Central memory CD8-positive, alpha-beta T cell (primary cell): ENCODE measurements at places on chromosomes 5 and 9.

DNA sequence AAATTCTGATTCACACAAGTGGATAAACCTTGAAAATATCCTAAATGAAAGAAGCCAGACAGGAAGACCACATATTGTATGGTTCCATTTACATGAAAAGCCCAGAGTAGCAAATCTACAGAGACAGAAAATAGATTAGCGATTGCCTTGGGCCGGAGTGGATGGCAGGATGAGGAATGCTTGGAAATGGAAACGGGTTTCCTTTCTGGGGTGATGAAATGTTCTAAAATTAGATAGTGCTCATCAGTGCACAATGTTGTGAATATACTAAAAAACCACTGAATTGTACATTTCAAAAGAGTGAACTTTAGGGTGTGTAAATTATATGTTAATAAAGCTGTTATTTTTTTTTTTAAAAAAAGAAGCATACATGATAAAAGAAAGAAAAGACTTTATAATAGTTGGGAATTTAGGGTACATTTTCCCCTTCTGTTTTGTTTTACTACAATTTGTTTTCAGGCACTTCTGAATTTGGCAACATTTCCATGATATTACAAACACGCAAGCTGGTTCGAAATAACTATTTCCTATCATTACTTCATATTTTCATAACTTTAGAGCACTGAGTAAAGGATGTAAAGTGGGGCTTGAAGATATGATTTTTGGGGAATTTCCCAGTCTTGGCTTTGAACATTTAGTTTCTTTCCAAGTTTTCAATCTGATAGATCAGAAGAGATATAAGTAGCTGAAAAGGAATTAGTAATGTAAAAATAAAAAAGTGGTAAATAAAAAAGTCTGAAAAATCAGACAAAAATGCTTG is 23.9 kb downstream of the SLC35A4 start:
- DNase-seq: no peak

DNA sequence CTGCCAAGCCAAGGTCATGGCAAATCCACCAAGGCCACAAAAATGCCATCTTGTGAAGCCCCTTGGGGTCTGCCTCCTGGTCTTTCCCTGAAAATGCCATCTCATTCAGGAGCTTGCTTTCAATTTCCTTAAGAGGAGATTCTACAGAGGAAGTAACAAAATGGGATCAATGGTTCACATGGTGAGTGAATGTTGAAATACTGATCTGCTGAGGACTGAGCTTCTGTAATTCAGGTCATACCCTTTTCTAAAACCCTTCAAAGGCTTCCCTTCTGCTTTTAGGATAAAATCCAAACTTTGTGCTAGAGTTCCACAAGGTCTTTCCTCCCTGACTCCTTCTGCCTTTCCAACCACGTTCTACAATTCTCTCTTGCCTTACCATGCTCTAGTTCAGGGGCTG is 24.7 kb upstream of the NR3C1 start:
- no peak for DNase-seq

GRCh38 chr5:82351754-82352145 is 73.6 kb upstream of the RPS23 start:
- no peak for DNase-seq

- peak; percentile 60 for DNase-seq
Measured at GRCh38 chr9:96566498-96567202, 53.0 kb downstream of the CDC14B start.

DNA sequence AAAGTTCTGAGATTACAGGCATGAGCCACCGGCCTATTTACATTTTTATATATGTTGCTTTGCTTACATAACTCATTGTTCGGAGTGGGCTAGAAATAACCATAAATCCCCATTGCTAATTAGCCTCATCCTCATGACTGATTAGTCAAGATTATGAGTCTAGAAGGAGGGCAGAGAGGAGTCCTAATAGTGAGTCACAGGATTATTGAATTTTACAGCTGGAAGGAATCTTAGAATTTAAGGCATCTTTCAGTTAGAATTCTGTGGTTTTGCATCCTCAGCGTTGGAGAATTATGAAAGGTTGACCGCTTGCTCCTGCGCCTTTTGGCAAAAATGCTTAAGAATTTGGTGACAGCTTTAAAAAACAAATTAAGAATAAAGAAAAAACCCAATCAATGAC is 2.6 kb upstream of the PBX3 start:
- no peak for DNase-seq

DNA sequence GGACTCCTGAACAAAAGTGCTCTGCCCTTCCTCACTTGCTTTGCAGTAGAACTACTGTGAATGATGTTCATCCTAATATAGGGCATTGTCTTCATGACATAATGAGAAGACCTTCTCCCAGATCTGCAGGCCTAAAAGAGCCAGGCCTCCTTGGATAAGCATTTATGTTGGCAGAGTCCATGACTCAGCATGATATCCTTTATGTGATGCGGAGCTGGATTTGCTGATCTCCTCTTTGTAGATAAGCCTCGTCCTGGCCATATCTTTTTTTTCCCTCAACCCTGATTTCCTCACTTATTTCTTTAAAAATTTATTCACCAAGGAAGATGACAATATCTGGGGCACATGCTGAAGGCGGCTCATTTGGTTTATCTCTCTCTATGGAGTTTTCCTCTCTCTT is 62.4 kb upstream of the TAS2R1 start:
- no peak for DNase-seq

- DNase-seq: no peak
Measured at GRCh38 chr5:131854134-131854533, 57.3 kb upstream of the FNIP1 start.

GRCh38 chr5:150521522-150521817 is 13.5 kb downstream of the NDST1 start:
- DNase-seq: no peak

DNA sequence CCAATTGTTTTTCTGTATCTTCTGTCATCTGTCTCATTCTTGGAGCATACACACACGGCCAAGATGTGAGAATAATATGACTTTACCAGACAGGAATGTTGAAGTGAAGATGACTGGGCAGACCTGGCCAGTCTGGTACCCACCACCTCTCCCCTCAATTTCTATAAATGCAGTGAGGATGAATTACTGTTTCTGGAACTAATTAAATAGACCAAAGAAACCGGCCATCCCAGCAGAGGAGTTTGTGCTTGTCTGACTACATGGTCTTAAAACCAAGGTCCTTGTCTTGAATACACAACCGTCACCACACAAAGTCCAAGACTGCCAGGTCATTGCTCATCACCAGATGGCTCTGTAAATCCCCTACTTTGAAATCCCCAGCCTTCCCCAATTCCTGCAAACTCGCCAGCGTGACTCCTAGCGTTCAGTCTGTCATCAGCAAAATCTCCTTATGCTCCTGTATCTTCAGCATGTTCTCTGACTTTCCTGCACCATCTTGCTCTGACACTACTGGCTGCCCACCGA is 147.2 kb downstream of the PDE4D start:
- no peak for DNase-seq

DNA sequence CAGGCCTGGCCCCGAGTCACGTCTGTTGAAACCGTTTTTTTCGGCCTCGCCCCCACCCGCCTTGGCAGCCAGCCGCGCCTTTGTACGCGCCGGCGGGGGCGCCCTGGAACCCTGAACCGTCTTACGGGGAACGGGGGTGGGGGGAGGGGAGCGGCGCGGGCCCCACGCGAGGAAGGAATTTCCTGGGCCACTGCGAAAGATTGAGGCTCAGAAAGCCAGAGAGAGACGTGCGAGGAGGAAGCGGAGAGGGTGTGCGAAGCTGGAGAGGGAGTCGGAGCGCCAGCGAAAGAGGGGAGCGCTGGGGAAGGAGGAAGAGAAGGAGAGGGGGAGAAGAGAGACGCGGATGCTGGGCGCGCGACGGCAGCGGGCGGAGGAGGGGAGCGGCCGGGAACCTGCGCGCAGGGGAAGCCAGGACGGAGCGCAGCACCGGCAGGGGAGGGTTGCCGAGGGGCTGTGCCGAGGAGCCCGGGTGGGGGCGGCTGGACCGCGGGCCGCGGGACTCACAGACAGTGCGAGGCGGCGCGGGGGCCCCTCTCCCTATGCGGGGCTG is 4.6 kb upstream of the PRDM12 start:
- DNase-seq: no peak

- no peak for DNase-seq
Measured at GRCh38 chr9:22052376-22052945, 43.4 kb upstream of the CDKN2B start.

DNA sequence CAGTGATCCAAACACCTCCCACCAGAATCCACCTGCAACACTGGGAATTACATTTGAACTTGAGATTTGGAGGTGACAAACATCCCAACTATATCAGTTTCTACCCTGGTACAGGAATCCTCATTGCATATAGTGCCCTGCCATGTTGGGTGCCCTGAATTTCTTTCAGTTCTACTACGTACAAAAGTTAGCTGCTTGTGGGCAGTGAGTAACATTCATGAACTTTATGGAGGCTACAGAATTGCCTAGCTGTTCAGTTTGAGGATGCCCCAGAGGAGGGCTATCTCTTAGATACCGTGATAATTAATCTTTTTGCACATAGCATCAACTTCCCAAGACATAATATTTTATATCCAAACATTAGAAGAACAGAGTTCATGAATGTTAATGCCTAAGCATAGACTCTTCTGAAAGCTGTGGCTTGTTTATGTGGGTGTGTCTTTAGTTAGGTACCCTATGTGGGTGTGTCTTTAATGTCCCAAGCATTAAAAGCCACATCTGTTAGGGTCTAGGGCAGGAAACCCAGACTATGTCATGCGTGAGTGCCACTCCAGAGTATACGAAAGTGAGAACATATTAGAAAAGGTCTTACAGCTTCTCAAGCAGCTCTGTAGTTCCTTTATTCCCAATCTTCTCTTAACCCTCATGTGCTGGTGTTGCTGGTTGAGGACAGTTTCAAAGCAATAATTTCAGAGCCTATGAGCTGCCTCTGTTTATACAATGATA is 47.0 kb upstream of the CHD1 start:
- no peak for DNase-seq

- no peak for DNase-seq
Measured at GRCh38 chr5:93845376-93845775, 104.0 kb upstream of the POU5F2 start.

- no peak for DNase-seq
Measured at GRCh38 chr9:100690438-100690837, 112.6 kb downstream of the CAVIN4 start.

GRCh38 chr9:86892576-86892975 is 54.7 kb downstream of the GAS1 start:
- no peak for DNase-seq

DNA sequence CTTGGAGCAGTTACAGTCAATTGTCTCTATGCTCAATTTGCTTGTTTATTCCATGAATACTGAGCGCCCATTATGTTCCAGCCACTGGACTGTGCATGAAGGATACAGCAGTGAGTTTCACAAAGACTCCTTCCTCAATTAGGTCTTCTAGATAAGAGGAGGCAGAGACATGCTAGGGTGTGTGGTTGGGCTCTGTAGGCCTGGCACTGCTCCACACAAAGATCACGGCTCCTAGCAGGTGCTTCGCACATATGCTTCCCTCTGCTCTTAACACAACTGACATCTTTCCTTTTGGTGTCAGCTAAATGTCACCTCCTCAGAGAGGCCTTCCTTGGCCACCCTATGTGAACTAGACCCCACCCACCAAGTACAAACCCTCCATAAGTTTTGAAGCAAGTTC is 10.9 kb downstream of the IL12B start:
- DNase-seq: no peak

- no peak for DNase-seq
Measured at GRCh38 chr5:81482595-81482994, 88.7 kb upstream of the ACOT12 start.

GRCh38 chr5:92562065-92562464 is 1019.0 kb downstream of the NR2F1-AS1 start:
- DNase-seq: no peak

- no peak for DNase-seq
Measured at GRCh38 chr9:8857926-8858595, 1058.5 kb upstream of the DMAC1 start.

DNA sequence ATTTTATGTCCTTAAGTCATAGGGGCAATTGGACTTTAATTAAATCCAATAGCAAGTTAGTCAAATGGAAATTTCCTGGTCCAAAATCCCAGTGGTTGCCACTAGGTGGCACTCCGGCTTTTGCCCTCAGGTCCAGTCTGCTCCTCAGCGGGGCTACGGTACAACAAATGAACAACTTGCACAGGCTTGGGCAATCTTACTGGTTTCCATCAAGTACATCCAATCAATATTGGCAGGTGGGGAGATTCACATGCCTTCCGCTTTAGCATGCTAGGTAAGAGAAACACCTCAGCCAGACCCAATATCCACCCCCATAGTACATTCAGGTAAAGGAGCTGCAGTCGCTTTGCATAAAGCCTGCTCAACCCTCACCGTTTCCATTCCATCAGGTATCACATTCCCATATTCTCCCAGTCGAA is 6.3 kb upstream of the MXD3 start:
- DNase-seq: peak; percentile 60

- no peak for DNase-seq
Measured at GRCh38 chr5:114367029-114367428, 5.2 kb downstream of the KCNN2 start.

- no peak for DNase-seq
Measured at GRCh38 chr5:142644640-142645361, 41.1 kb downstream of the FGF1 start.

DNA sequence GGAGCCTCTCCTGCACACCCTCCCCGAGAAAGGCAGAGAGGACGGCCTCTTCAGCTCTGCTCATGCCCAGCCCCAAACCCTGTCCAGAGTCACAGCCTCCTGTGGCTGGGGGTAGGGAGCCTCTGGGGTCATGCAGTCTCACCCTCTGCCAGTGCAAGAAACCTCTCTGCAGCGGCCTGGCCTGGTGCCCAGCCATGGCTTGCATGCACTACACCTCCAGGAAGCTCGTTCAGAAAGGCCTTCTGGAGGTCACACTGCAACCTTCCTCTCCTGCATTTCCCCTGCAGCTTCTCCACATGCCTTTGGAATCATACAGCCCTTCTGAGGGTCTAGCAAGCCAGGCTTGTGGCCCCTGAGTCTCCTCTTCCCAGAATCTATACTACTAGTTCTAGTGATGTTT is 17.9 kb downstream of the CSF1R start:
- no peak for DNase-seq

- no peak for DNase-seq
Measured at GRCh38 chr5:35903631-35904203, 34.7 kb downstream of the CAPSL start.

DNA sequence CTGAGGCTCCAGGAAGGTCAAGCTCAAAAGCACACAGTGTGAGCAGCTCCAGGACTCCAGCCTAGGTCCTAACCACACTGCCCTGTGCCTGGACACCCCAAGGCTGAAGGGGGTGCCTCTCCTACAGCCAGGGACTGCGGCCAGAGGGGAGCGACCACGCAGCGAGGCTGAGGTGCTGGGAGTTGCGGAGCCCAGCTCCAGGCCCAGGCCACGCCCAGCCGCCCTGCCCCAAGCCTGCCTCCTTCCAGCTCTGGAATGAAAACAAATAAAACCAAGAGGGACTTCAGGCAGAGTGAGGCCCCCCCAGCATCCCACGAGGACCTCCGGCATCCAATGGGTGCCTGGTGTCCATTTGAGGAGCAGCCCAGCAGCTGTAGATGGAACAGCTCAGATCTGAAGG is 15.2 kb downstream of the VAV2 start:
- DNase-seq: no peak

GRCh38 chr9:18748251-18748701 is 274.3 kb downstream of the ADAMTSL1 start:
- no peak for DNase-seq
